ENCODE measurements at places on chromosomes 11 and 22. TPM values are rescaled to one million over a fixed set of nuclear protein-coding genes. Genes with fewer than 3 reads are reported as not detected.

Gene APOA4
- not detected for total RNA-seq

Gene OR2D2
- not detected for total RNA-seq

Gene OR52W1
- not detected for total RNA-seq

- no peak for DNase-seq
These were observed 152.4 kb downstream of the FCHSD2 start for GRCh38 chr11:72989727-72990126.

DNA sequence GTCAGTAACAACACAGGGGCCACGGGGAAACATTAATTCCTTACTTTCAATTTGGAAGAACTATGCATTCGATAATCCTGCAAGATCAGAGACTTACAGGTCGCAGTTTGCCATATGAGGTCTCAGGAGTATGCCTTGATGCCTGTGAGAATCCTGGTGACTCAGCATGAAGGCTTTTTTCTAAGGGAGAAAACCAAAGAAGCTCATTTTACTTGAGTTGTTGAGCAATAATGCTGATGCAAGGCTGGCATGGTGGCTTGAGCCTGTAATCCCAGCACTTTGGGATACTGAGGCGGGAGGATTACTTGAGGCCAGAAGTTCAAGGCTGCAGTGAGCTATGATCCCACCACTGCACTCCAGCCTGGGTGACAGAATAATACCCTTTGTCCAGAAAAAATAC, 26.6 kb downstream of the ATG16L2 start:
- DNase-seq, result no peak

DNA sequence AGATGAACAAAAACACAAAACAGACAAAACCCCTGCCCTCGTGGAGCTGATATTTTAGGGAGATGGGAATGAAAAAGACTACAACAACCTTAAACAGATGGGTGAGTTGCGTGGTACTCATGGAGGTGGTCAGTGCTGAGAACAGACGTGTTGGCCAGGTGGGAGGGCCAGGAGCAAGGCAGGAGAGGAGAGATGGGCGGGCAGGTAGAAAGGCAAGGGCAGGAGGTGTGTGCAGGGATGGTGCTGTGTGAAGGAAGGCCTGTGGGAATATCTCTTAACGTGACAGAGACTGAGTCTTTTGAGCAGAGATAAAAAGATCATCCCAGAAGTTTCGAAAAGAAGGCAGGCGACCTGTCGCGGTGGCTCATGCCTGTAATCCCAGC, 7.0 kb downstream of the GAL start:
- no peak for DNase-seq

- DNase-seq, result no peak
These were observed 384.8 kb downstream of the TMEM135 start for GRCh38 chr11:87422566-87422965.

DNA sequence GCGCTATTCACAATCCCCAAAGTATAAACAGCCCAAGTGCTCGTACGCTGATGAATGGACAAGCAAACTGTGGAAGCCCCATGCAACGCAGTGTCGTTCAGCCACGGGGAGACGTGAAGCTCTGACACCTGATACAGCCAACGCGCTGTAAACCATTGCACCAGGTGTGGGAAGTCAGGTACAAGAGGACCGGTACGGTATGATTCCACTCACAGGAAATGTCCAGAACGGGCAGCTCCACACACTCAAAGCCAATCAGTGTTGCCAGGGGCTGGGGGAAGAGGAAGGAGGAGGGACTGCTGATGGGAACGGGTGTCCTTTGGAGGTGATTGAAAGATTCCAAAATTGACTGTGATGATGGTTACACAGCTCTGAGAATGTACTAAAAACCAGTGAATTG, 64.5 kb downstream of the BRD1 start:
- DNase-seq, result no peak

DNA sequence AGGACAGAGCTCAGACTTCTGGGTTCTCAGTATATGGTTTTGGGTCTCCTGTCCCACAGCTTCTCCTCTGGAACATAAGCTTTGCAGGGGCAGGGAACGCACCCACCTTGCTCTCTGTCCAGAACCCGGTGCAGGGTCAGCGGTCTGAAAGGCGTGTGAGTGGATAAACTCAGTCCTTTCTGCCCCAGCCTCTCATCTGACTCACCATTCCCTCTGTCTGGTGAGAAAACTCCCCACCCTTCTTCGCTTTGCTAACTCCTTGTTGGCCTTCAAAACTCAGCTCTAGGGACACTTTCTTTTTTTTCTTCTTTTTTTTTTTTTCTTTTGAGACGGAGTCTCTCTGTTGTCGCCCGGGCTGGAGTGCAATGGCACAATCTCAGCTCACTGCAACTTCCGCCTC, 68.9 kb upstream of the NUP50 start:
- DNase-seq, result no peak

GRCh38 chr11:101553891-101554292, 29.9 kb downstream of the TRPC6 start:
- no peak for DNase-seq

DNA sequence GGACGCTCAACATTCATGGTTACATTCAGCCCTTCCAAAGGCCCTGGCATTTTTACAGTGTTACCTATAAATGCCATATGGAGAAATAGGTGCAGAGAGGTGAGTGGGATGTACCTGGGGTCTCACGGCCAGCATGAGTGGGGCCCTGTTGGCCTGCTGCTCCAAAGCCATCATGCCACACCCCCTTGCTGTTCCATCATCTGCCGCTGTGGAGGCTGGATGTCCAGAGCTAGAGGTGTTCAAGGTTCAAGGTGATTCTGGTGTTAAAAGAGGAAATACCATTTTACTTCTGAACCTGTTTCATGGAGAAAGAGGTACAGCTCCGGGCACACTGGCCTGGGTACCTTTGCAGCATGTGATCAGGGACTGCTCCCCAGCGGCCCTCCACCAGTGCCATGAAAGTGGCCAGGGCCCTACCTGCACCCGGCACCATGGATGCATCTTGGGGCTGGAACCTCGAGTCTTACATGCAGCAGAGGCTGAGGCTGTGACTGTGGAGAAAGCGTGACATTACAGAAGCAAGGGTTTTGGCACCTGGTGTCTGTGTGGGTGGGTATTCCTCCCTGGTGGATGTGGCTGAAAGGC, 68.6 kb downstream of the PARVB start:
- DNase-seq, result no peak

GRCh38 chr11:2806351-2807024, 79.1 kb downstream of the CDKN1C start:
- no peak for DNase-seq
